ENCODE measurements at places on chromosomes 13 and 19.

DNA sequence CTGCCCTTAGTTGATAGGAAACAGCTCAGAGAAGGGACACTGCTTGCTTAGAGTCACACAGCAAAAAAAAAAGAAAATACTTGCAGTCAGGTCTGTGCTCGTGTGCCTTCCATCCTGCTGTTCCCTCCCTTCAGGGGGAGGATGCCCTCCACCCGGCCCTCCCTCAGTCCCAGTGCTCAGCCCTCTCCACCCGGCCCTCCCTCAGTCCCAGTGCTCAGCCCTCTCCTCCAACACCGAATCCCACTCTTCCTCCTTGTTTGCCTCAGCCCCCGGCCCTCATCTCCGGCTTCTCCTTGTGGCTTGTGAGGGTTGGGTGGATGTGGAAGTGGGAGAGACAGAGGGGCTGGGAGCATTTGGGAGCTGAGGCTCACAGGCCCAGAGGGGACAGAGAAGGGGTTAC lies 5.8 kb downstream of the TFPT start:
- DNase-seq = no peak

GRCh38 chr13:113423520-113424163 lies 29.6 kb downstream of the ADPRHL1 start:
- DNase-seq = no peak

- DNase-seq = no peak
Observed at GRCh38 chr19:35955881-35956634, 19.9 kb downstream of the LRFN3 start.

GRCh38 chr13:41402691-41403511 lies 54.4 kb upstream of the RGCC start:
- DNase-seq = no peak

GRCh38 chr13:110361365-110361911 lies 54.4 kb downstream of the COL4A2 start:
- no peak for DNase-seq

DNA sequence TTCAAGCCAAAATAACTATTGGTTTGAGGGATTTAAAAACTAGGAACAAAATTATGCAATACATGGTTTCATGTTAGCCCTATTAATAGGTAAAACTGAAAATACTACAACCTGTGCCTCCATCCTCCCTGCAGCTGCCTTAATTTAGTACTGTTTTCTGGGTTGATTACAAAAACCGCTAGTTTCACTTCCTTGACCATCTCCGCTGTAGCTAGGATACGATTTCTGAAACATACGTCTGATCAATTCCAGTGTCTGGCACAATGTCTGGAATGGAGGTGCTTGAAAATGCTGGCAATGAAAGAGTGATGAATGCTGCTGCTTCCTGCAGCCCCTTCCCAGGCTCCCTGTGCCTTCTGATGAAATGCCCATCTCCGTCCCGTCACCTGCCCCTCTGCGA lies 273.5 kb downstream of the SHISA2 start:
- DNase-seq = no peak

- DNase-seq = no peak
Observed at GRCh38 chr13:27679896-27680295, 58.2 kb downstream of the POLR1D start.

GRCh38 chr13:103799028-103799427 lies 732.8 kb upstream of the SLC10A2 start:
- no peak for DNase-seq

- peak; percentile 6 for DNase-seq
Observed at GRCh38 chr19:17025991-17026658, 485 bp downstream of the CPAMD8 start.

GRCh38 chr19:51676566-51677083 lies 16.5 kb upstream of the SPACA6 start:
- no peak for DNase-seq

DNA sequence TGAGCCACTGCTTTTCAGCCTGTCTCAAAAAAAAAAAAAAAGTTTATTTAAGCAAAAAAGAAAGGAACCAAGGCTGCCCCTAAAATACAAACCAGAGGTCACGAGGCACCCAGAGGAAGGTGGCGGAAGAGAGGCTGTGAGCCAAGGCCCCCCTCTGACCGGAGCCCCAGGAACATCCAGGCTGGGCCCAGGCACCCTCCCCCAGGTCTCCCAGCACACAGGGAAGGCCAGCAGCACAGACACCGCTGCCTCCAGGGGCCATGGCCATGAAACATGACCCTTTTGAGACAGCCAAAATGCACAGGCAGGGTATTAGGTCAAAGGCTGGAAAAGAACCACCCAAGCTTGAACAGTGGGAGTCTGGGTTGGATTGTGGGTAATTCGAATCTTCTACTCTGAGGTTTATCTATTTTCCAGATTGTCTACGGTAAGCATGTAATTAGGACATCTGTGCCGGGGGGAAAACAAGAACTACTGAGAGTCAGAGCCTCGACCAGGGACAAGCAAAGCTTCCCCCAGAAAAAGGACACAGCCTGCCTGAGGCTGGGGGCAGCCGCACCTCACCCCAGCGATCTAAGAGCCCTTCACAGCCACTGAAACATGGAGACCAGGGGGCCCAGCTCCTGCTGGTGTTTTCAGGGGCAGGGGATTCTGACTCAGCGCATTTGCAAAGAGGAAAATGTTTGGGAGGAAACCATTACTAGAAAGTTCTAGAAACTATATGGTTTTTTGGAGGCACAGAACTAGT lies 8.4 kb downstream of the PEX11G start:
- DNase-seq = no peak

DNA sequence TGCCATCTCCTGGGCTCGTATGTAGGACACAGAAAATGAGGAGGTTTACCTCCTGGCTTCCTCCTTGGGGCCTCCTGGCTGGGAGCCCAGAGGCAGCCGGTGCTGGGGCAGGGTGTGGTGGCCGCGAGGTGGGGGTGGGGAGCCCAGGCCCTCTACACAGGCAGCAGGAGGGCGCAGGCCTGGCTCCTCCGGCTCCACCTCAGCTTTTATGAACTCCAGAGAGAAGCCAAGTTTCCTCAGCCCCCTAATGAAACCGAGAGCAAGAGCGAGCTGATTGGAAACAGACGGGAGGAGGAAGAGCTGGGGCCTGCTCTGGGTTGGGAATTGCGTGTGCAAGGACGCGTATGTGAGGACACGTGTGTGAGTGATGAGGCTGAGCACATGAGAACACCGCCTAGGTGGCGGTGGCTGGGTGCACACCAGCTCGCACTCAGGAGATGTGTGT lies 23.1 kb downstream of the LYL1 start:
- no peak for DNase-seq

DNA sequence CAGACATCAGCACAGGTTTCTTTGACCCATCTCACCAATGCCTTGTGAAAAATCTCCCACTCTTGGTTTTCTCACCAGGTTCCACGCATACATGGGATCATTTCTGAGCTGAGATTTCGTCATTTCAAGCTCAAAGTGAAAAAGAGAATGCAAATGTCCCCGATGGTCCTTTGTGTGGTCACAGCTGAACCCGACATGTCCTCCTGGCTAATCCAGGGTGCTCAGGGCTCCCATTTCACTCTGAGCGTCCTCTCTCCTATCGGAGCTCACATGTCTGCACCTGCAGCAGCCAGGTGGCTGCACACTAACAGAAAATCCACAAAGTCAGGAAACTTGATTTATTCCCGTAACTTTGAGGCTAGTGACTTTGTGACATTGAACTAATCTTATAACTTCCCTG lies 9.3 kb upstream of the CEACAM3 start:
- no peak for DNase-seq

DNA sequence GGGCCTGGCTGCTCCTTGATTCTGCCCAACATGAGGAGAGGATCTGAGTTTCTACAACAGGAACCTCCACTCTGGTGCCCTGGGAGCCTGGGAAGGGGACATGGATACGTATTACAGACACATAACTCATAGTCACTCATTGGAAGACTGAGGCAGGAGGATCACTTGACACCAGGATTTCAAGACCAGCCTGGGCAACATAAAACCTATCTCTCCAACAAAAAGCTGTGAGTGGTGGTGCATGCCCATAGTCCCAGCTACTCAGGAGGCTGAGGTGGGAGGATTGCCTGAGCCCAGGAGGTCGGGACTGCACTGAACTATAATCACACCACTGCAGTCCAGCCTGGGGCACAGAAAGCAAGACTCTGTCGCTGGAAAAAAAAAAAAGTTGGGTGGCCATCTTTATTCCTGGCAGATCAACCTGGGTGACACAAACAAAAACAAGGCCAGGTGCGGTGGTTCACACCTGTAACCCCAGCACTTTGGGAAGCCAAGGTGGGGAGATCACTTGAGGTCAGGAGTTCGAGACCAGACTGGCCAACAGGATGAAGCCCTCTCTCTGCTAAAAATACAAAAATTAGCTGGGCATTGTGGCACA lies 1.1 kb upstream of the KLF1 start:
- DNase-seq = no peak
